Chondrocyte (in vitro differentiated cells): ENCODE measurements at places on chromosomes 2 and 18. TPM values are rescaled to one million over a fixed set of nuclear protein-coding genes. Genes with fewer than 3 reads are reported as not detected.

The ICOS gene
- total RNA-seq: not detected in 3 replicates

The UBR3 gene
- 30.9 to 44.0 TPM (median 32.4 TPM) in 3 replicates for total RNA-seq

The IL1R1 gene
- 22.0 to 53.7 TPM (median 22.9 TPM) in 3 replicates for total RNA-seq

- peaks cover 18% of the 10 kb centered on the region for H3K4me1 ChIP-seq
- no peak for DNase-seq
- no peak overlapping the region for H3K27ac ChIP-seq
- no peak overlapping the region for H3K4me3 ChIP-seq
These were observed 5.2 kb downstream of the ABCB6 start for GRCh38 chr2:219213486-219214071.

- DNase-seq: no peak
- peaks cover 27% of the 10 kb centered on the region for H3K4me1 ChIP-seq
- H3K27me3 ChIP-seq: no peaks in the 10 kb centered on the region
These were observed 186.2 kb downstream of the STK39 start for GRCh38 chr2:168060986-168061750.

- no peak for DNase-seq
- H3K4me1 ChIP-seq: no peaks in the 10 kb centered on the region
- H3K4me3 ChIP-seq: no peak overlapping the region
- no peak overlapping the region for H3K27ac ChIP-seq
These were observed 28.6 kb downstream of the CAPN13 start for GRCh38 chr2:30778611-30779010.
